ENCODE measurements at places on chromosomes 2 and 18. TPM values are rescaled to one million over a fixed set of nuclear protein-coding genes. Genes with fewer than 3 reads are reported as not detected.

DNA sequence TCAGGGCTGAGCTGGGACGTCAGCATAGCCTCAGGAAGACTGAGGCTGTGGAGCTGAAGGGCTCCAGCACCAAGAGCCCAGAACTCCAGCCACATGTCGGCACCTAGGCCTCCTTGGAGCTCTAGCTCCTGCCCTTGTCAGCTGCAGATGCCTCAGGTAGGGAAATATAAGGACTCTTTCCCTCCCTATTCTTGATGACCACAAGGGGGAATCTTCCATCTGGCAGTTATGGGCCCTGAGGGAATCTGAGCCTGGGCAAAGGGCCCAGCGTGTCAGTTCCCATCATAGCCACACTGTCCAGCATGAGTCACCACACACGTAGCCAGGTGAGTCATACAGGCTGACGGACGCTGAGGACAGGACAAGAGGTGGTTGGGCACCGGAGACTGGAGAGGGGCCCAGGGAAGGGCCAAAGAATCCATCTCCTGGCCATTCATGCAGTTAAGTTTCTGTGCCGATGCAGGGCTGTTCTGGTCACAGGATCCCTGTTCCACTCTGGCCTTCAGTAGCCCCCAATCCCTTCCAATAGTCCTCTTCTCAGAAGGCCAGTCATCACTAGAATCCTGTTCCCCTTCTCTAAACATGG is 1.8 kb downstream of the MPV17 start:
- no peak overlapping the region for H3K27ac ChIP-seq
- H3K4me3 ChIP-seq = no peak overlapping the region
- no peaks in the 10 kb centered on the region for H3K27me3 ChIP-seq
- no peaks in the 10 kb centered on the region for H3K4me1 ChIP-seq

ANKRD30BL gene
- not detected for total RNA-seq

DNA sequence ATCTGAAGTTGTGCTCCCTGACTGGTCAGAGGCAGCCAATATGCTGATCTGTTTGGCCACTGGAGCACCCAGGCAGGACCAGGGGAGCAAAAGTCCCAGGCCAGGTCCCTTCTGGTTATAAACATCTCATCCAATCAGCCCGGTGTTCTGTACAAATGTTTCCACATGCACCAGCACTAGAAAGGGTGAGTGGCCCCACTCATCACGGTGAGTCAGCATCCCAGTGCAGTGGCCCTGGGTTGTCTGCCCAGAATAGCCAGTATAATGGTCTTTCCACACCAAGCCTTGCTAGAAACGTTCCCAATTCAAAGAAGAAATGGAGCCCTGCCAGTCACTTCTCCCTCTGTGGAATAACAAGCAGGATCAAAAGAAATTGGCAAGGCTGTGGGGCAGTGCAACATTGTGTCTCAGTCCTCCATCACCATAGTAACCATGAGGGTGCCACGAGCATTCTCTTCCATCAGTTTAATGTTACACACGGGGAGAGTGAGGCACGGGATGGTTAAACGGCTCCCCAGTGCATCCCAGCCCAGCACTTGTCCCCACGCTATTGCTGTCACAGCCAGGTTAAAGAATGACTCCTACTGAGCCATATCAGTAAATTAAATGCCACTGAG is 174.9 kb downstream of the SEPTIN10 start:
- DNase-seq = peak; percentile 83
- no peak overlapping the region for H3K4me3 ChIP-seq
- peak overlapping the region; percentile 85 for H3K27ac ChIP-seq
- H3K36me3 ChIP-seq = no peaks in the 10 kb centered on the region

GRCh38 chr2:196331851-196332250 is 160.5 kb upstream of the STK17B start:
- H3K4me3 ChIP-seq = no peak overlapping the region
- no peaks in the 10 kb centered on the region for H3K27me3 ChIP-seq
- DNase-seq = no peak
- no peaks in the 10 kb centered on the region for H3K4me1 ChIP-seq
- no peaks in the 10 kb centered on the region for H3K36me3 ChIP-seq

DNA sequence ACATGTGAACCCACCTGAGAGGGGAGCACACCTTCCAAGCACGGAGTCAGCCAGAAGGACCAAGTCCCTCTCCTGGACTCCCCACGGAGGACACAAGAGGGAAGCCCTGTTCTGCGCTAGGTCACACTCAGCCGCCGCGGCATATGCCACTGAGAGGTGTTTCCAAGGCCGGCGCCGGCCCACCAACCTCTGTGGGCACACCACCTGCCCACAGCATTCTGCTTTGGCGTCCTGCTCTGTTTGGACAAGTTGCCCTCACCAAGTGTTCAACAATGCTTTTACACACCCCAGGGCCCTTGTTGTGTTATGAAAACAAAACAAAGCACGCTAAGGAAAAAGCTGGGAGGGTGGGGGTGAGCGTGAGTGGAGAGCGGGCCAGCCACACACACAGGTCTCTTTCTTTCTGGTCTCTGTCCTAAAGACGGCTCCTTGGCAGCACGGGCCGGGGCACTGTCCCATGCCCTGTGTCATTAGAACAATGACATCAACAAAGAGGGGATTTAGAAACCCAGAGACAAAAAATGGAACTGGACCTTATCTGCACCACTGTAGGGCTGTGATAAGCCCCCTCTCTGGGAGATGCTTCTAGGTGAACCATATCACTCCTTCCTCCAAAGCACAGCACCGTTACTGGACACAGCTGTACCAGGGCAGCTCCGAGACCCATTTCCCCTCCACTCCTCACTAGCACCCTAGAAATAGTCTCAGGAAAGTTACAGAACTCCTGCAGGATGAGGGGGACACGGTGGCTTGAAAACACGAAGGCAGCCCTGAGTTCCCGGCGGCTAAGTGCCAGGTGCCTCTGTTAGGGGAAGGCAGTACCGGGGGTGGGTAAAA is 17.0 kb downstream of the SMAD7 start:
- no peak overlapping the region for H3K4me3 ChIP-seq
- H3K4me1 ChIP-seq = peaks cover 7% of the 10 kb centered on the region
- DNase-seq = peak; percentile 75
- H3K27ac ChIP-seq = peak overlapping the region; percentile 3
- H3K27me3 ChIP-seq = no peaks in the 10 kb centered on the region
- H3K36me3 ChIP-seq = no peaks in the 10 kb centered on the region

HOXD11 gene
- not detected for total RNA-seq

DNA sequence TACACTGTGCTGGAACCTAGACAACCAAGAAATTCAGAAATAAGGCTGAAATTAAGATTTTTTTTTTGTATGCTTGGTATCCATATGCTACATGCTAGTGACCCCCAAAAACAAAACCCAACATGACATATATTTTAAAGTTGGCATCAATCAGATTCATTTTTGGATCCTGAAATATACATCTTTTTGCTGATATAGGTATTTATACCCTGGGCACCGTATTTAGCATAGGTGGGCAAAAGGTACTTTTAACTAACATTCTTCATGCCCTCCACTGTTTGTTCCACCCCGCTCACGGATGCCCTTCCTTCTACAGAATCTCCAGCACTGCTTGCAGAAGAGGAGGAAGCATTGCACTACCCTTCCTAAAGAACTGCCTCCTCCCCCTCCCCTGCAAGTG is 52.6 kb downstream of the SPOPL start:
- no peaks in the 10 kb centered on the region for H3K27me3 ChIP-seq
- no peak for DNase-seq
- no peak overlapping the region for H3K4me3 ChIP-seq
- H3K36me3 ChIP-seq = no peaks in the 10 kb centered on the region

RAPGEF4 gene
- 22.8 TPM for total RNA-seq

GRCh38 chr2:9337901-9338300 is 85.4 kb downstream of the ITGB1BP1 start:
- H3K4me1 ChIP-seq = no peaks in the 10 kb centered on the region
- no peak overlapping the region for H3K27ac ChIP-seq
- no peak for DNase-seq
- peaks cover 3% of the 10 kb centered on the region for H3K36me3 ChIP-seq

TTN gene
- 4.8 TPM for total RNA-seq

GRCh38 chr2:127097841-127098651 is 8.9 kb downstream of the BIN1 start:
- no peak overlapping the region for H3K27ac ChIP-seq
- H3K4me1 ChIP-seq = no peaks in the 10 kb centered on the region
- H3K36me3 ChIP-seq = no peaks in the 10 kb centered on the region
- no peak overlapping the region for H3K4me3 ChIP-seq
- DNase-seq = peak; percentile 66
- H3K27me3 ChIP-seq = no peaks in the 10 kb centered on the region

DNA sequence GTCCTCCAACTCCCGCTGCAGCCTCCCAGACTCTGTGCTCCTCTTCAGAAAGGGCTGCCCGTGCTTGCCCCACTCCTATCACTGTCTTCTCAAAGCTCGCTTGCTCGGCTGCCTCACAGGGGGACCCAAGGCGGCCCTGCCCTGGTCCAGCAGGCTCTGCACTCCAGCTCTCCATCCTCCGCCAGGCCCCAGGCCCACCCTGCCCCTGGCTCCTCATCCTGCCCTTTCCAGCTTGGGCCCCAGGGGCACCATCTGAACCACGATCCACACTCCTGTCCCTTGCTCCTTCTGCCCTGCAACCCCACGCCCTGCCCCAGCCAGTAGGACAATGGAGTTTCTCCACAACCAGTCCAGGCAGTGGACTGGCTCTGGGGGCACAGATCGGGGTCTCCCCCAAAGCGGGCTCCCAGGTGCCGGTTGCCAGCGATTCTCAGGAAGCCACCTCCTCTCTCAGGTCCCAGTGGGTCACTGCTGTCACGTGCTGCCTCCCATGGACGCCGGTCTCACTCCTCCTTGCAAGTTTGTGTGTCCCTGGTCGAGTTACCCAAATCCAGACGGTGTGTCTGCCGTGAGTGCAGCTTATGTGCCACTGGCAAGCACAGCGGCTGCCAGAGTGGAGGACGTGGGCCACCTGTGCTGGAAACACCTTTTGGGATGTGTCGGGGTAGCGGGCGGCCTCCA is 238.5 kb downstream of the HDAC4 start:
- H3K4me3 ChIP-seq = no peak overlapping the region
- no peak overlapping the region for H3K27ac ChIP-seq
- H3K4me1 ChIP-seq = no peaks in the 10 kb centered on the region
- no peaks in the 10 kb centered on the region for H3K27me3 ChIP-seq
- DNase-seq = peak; percentile 24
